BJ (cell line): ENCODE measurements at places on chromosomes 3 and 15. TPM values are rescaled to one million over a fixed set of nuclear protein-coding genes. Genes with fewer than 3 reads are reported as not detected.

The LSAMP gene
- polyA plus RNA-seq, result 1.5 and 2.7 TPM in 2 replicates

The THAP10 gene
- polyA plus RNA-seq, result 2.8 and 3.8 TPM in 2 replicates

DNA sequence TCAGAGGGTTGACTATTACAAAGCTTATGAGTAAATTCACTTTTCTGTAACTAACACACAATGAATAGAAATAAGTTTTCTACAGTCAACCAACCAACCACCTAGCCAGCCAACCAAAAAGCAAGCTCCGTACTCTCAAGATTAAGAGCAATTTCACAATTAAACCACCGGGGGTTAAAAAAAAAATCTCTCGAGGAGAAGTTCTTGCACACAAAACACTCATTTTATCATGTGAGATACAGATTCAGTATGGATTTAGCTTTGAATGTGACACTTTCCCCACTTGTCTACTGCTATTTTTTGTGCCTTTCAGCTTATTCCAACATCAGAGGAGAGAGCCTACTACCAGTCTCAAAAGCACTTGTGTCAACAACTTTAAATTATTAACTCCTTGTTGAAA is 135.3 kb downstream of the SV2B start:
- DNase-seq, result no peak

DNA sequence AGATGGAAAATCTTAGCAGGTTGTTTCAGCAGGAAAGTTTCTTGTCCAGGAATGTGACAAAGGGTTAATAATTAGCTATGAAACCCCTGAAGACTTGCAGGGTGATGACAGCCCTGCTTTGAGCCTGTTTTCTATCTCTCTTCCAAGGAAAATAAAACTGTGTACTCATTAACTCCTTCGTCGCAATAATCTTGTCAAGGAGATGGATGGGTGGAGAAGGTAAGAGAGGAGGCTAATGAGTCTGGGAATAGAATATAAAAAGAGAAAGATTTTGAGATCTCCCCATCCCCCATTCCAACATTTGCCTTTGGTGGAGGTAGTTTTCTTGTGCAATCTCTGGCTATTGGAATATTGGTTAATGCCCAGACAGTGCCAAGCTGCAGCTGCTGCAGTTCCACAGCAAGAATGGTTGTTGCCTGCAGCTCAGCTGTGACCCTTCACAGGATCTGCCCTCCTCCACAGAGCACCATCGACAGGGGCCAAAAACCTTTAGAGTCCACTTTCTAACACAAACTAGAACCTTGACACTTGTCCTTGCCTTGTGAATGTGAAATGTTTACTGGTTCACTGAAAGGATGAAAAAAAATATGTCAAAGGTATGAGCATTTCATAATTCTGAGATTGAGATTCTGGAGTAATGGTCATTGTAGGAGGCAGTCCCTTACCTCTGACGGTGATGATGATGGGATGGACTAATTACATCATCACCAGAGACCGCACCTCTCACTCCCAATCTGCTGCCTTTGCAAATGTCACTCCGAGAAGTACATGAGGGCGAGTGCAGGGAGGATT is 4.2 kb upstream of the LRIG1 start:
- DNase-seq, result no peak

The CKMT1A gene
- 0.17 TPM in 1 of 2 replicates, not detected in the other for polyA plus RNA-seq

DNA sequence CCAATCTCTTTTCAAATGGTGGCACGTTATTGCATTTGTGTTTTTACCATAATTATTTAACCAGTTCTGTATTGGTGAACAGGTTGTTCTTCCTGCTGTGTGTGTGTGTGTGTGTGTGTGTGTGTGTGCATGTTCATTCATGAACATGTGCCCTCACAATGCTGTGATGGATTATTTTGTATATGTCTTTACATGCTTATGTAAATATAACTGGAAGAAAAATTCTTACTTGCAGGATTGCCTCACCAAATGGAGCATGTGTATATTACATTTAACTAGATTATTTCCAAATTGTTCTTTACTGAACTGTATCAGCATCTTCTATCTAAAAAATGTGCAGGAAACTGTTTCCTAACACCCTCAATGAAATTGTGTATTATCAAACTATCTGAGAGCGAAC is 175.2 kb upstream of the ZPLD1 start:
- no peak for DNase-seq

The CACNA1D gene
- 0.15 and 0.18 TPM in 2 replicates for polyA plus RNA-seq

DNA sequence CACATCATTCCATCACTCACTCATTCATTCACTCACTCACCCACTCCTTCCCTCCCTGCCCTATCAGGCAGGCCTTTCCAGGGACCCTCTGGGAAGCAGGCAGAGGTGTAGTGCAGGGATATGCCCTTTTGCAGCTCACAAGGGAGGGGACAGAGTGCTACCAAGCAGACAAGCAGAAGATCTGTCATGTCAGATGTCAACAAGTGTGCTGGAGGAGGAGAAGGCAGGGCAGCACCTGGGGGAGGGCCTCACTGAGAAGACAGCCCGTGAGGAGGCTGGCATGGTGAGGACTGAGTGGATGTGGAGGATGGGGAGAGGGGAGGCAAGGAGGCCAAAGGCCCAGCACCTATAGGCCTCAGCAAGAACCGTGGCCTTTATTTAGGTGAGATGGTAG is 15.3 kb downstream of the ABTB1 start:
- DNase-seq, result no peak

DNA sequence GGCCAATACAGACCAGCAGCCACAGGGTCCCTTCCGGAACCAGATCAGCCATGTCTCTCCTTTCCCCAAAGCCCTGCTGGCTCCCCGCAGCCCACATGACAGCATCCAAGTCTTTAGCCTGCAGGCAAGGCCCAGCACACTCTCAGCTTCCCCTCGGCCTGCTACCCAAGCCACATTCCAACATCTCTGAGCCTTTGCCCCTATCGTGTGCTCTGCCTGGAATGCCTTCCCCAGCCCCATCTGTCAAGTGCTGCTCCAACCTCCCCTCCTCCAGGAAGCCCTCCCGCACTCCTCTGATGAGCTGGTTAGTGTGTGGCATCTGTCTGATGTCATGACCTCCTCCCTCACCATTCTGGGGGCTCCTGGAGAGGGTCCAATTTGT is 8.5 kb downstream of the PLXND1 start:
- DNase-seq, result no peak

GRCh38 chr3:150840802-150841515 is 64.3 kb downstream of the MINDY4B start:
- DNase-seq, result no peak

- no peak for DNase-seq
Observed at GRCh38 chr3:173785004-173785403, 387.5 kb downstream of the NLGN1 start.

The DUOXA2 gene
- not detected in 2 replicates for polyA plus RNA-seq

DNA sequence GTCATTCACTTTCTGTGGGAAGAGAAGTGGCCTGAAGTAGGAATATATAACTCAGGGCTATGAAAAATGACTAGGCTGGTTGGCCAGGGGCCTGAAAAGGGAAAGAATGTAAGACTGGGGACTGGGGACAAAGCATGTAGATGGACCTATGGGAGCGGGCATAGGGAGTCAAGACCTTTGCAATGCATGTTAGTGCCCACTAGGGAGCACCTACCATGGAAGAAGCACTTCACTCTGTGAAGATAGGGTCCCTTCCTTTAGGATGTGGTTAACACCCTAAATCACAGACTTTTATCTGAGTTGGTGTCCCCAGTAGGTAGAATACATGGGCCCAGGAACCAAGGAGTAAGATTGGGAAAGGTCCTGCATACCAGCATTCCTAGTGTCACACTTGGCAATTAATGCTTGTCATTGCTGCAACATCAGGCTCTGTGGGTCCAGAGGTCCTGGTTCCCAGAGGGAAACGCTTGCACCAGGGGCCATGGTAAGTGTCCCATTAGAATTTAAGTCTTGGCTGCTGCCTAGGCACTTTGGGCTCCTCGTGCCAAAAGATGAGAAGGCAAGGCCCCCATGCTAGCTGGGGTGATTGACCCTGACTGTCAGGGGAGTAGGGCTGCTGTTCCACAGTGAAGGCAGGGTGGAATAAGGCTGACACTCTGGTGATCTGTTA is 79.6 kb downstream of the CRYGS start:
- no peak for DNase-seq

GRCh38 chr3:195178124-195178910 is 92.6 kb downstream of the XXYLT1 start:
- DNase-seq, result no peak

The ALDH1A3 gene
- polyA plus RNA-seq, result 1.1 TPM in 2 replicates

DNA sequence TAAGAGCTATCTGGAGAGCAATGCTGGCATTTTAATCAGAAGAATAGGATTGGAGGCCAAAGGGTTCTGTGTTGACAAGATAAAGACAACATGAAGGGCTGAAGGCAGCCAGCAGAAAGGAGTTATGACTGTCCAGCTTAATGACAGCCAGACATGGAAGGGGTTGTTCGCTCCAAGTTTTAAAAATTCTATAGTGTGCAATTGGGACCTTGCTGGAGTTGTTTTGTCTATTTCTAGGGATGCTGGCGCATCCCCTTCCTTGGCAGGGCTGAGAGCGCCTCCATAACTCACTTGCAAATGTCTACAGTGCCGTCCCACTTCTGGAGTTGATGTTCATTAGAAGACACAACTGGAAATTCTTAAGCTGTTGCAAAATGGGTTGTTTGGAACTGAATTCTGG is 200.7 kb downstream of the TLE3 start:
- no peak for DNase-seq

DNA sequence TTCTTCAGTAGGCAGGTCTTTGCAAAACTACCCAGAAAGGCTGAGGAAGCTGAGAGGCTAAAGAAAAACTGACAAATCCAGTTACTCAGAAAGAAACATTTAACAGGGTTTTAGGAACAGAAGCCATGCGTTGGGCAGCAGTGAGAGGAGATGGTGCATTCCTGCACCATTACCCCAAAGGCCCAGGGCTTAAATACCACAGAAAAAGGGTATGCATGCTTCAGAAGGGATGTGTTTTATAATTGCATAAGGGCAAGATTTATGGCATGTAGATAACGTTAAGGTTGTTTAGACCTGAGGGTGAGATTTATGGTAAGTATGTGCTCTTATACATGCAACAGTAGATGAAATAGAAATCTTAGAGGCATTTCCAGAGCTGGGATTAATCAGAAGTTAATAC is 10.0 kb downstream of the C3orf52 start:
- no peak for DNase-seq

- no peak for DNase-seq
Observed at GRCh38 chr15:91704343-91704742, 149.2 kb upstream of the SLCO3A1 start.

- no peak for DNase-seq
Observed at GRCh38 chr15:55226127-55226526, 29.4 kb upstream of the RSL24D1 start.

DNA sequence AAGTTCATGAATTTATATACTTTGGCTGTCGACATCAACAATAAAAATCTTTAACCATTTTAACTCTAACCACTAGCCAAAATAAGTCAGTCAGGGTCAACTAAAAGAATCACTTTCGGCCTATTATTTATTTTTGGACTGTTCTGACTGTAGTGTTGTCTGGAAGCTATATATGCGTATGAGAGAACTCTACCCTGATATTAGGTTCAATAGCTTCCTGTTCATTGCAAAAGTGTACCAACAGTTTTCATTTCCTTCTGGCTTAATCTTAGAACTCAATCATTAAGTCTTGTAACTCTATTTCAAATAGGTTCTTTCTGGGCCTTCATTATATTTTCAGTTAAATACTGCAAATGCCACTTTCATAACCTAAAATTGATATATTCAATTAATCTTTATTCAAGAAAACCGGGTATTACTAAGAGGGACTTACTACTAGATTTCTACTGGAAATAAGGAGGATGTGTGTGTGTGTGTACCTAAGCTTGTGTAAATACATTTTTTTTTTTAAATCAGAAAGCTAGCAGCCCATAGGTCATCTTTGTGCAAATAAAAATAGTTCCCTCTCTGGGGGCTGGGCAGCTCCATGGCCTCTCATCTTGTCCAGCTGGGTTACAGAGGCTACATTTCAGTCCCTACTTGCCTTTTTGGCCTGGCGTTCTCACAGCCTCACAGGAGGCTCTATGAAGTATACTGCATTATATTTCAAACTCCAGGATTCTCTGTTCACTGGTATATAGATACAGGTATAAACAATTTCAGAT is 5.8 kb downstream of the SERPINI2 start:
- DNase-seq, result no peak

- no peak for DNase-seq
Observed at GRCh38 chr3:103685939-103686338, 1251.1 kb downstream of the ZPLD1 start.

The MKRN2OS gene
- polyA plus RNA-seq, result not detected in 2 replicates

DNA sequence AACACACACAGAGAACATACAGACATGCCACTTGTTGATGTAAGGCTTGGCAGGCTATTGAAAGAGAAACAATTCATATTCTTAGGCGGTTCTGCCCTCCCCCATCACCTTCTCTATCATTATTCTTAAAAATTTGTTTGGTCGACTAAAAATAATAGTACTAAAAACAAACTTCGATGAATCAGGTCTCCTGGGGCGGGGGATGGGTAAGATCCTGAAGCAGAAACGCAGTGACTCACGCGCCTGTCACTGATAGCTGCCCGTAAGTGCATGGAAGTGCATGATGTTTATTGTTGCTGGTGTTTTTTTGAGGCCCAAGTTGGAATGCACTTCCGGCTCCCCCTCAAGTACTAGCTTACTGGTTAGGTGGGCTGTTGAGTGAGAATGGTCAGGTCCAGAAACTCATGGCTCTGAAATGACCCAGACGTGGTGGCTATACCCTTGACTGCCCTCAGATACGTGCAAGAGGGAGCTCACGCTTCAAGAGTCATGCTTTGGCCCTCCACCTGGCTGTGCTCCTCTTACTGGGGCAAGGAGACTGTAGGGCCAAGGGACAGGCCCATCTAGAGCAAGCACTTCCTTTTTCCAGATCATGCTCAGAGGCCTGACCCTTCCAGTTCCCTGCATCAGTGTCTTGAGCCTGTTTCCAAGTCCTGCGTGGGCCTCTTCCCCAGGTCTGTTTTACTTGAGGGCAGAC is 10.9 kb downstream of the SMAD3 start:
- no peak for DNase-seq

- DNase-seq, result no peak
Observed at GRCh38 chr3:192063570-192063969, 602.6 kb downstream of the PYDC2 start.

- no peak for DNase-seq
Observed at GRCh38 chr3:36399933-36400332, 19.6 kb downstream of the STAC start.

The PRR23E gene
- not detected in 2 replicates for polyA plus RNA-seq

The POPDC2 gene
- 1.9 and 2.3 TPM in 2 replicates for polyA plus RNA-seq

- DNase-seq, result no peak
Observed at GRCh38 chr15:40930430-40931299, 1.5 kb downstream of the DLL4 start.

The EIF5A2 gene
- 7.8 and 11.2 TPM in 2 replicates for polyA plus RNA-seq

The FRMD4B gene
- polyA plus RNA-seq, result 0.09 and 0.18 TPM in 2 replicates

The CCDC54 gene
- not detected in 2 replicates for polyA plus RNA-seq

The ACP3 gene
- 0.37 and 0.42 TPM in 2 replicates for polyA plus RNA-seq

DNA sequence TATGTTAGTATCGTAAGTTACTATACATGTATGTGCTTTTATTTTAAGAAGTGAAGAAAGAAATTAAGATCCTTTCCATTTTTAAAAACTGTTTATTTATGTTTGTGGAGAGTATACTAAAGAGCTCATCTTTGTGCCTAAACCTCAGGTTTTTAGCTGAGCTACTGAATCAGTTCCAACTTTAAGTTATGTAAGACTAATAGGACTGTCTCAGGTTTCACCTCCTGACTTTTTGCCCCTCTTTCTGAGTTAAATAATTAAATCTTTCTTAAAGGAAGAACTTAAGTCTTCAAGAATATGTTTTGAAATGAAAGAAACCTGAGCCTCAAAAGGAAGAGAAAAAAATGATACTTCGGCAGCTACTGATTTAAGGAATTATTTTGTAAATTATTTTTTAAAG is 2.6 kb downstream of the SLMAP start:
- no peak for DNase-seq

The CACNA2D2 gene
- polyA plus RNA-seq, result 0.04 and 0.11 TPM in 2 replicates
